ENCODE measurements at places on chromosomes 5 and 9.

GRCh38 chr5:67176936-67177335, 19.7 kb downstream of the CD180 start:
- no peak for DNase-seq

- DNase-seq: no peak
Measured at GRCh38 chr5:98604301-98604700, 169.2 kb upstream of the RGMB start.

DNA sequence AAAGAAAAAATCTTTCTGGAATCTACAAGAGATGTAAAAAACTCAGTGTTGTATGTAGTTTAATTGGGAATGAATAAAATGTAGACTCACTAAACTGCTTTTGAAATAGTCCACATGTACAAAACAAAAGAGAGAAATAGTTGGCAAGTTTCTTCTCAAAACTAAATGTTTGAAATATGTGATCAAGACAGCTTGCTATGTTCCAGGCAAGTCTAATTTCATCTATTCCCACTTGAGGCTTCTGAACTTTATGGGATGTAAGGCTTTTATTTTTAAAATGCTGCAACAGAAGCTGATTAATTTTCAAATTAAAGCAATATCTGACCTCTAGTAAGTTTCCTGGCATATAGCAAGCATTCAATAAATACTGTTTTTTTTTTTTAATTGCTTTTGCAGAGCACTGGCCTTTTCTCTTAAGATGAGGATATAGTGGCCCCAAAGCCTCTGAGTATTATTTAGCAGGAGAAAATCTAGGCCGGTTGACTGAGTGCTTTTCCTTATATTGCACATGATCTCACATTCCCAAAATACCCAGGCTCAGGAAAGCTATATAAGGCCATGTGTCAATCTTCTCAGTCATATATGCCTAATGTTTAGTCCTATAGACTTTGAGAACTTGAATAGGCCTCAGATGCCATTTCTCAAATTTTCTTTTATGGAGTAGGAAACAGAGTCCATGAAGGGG, 183.2 kb downstream of the NTRK2 start:
- DNase-seq: no peak

DNA sequence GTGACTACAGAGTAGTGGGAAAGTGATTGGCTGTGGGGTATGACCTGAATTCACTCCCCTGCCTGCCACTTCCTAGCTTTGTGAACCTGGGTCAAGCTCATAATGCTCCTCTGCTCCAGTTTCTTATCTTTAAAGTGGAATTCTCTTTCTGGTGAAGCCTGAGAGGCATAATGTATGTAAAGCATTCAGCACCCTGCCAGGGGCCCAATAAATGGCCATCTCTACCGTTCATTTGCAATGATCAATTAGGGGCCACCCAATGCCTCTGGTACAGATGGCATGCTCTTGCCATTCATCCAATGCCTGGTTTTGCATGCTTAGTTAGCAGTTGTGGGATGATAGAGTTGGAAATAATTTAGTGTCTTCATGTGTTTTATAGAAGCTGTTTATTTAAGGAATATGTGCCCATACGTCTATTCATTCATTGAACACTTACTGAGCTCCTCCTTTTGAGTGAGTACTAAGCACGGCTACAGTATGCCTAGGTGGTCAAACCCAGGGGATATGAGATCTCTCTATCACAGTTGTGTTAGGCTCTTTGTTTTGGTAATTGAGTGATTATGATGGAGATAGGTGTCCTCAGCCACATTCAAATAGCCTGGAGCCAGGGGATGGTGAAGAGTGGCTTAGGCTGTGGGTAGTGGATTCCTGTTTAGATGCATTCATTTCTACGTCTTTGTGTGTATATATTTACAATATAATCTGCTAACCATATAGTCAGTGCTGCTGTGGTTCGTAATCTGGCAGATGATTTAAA, 15.3 kb downstream of the ZNF462 start:
- DNase-seq: no peak
